RPMI7951 (cell line): ENCODE measurements at places on chromosomes 4 and X. TPM values are rescaled to one million over a fixed set of nuclear protein-coding genes. Genes with fewer than 3 reads are reported as not detected.

Gene SPATA4
- total RNA-seq: not detected in 2 replicates

Gene TRAPPC11
- 32.1 and 34.6 TPM in 2 replicates for total RNA-seq

Gene TMPRSS11B
- not detected in 2 replicates for total RNA-seq

Gene PRDM8
- 6.4 and 11.7 TPM in 2 replicates for total RNA-seq

Gene CFAP47
- total RNA-seq: 0.12 TPM in 1 of 2 replicates, not detected in the other

Gene CXCL10
- total RNA-seq: 0.12 and 0.78 TPM in 2 replicates

Gene CT45A1
- 0.10 TPM in 1 of 2 replicates, not detected in the other for total RNA-seq

Gene EGFL6
- total RNA-seq: not detected in 2 replicates

Gene IBSP
- not detected in 2 replicates for total RNA-seq

Gene HADH
- total RNA-seq: 15.1 and 16.7 TPM in 2 replicates

Gene PPP4R3C
- 0.10 TPM in 1 of 2 replicates, not detected in the other for total RNA-seq

Gene TMEM35A
- 0.10 TPM in 1 of 2 replicates, not detected in the other for total RNA-seq

Gene GYPA
- not detected in 2 replicates for total RNA-seq

Gene CYTL1
- 24.4 and 24.6 TPM in 2 replicates for total RNA-seq

Gene CRLF2
- total RNA-seq: not detected in 2 replicates

Gene PAGE5
- total RNA-seq: 41.0 and 56.8 TPM in 2 replicates

Gene ARHGEF6
- total RNA-seq: 3.5 and 3.7 TPM in 2 replicates

Gene OTUD6A
- total RNA-seq: not detected in 2 replicates

Gene REPS2
- total RNA-seq: 1.1 and 1.2 TPM in 2 replicates

Gene UGT2B15
- total RNA-seq: not detected in 2 replicates

Gene IL15
- total RNA-seq: 4.4 and 4.7 TPM in 2 replicates

Gene MAB21L2
- total RNA-seq: 0.10 TPM in 1 of 2 replicates, not detected in the other

Gene MMRN1
- total RNA-seq: not detected in 2 replicates

Gene CSAG2
- 1.1 and 3.4 TPM in 2 replicates for total RNA-seq

Gene XK
- total RNA-seq: under 0.01 and 0.12 TPM in 2 replicates

Gene DKK2
- 5.1 and 6.5 TPM in 2 replicates for total RNA-seq

Gene MAGED4
- 0.96 and 1.2 TPM in 2 replicates for total RNA-seq
